Activated CD4-positive, alpha-beta memory T cell treated with anti-CD3 and anti-CD28 coated beads for 36 hours (primary cell): ENCODE measurements at places on chromosomes 3 and 15. TPM values are rescaled to one million over a fixed set of nuclear protein-coding genes. Genes with fewer than 3 reads are reported as not detected.

CCDC191 gene
- 3.5 TPM for total RNA-seq

CAMK2N2 gene
- total RNA-seq = 0.21 TPM

SOX14 gene
- total RNA-seq = not detected

AADACL2 gene
- total RNA-seq = not detected

BCL2A1 gene
- 111 TPM for total RNA-seq

DNA sequence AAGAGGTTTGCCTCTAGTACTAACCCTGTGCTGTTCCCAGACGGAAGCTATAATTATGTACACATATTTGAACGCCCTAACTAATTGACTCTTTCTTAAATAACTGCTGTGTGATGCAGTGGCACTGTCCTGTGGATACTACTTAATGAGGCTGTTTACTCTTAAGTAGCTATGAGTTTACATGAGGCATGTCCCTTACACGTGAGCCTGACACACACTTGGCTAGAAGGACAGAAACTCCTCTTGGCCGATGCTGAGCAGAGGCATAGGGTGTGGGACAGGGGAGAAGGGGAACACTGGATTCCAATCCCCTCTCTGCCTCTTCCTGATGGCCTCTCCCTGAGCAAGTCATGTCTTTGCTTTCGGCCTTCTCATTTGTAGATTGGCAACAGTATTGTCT is 21.9 kb downstream of the EHD4 start:
- no peak for DNase-seq
- H3K27me3 ChIP-seq = no peaks in the 10 kb centered on the region
- peaks cover 27% of the 10 kb centered on the region for H3K36me3 ChIP-seq
- peaks cover under 1% of the 10 kb centered on the region for H3K4me1 ChIP-seq
- H3K27ac ChIP-seq = no peak overlapping the region

GRCh38 chr3:65534805-65535204 is 503.9 kb downstream of the MAGI1 start:
- H3K4me3 ChIP-seq = no peak overlapping the region
- no peaks in the 10 kb centered on the region for H3K36me3 ChIP-seq
- DNase-seq = no peak
- H3K4me1 ChIP-seq = no peaks in the 10 kb centered on the region
- no peak overlapping the region for H3K27ac ChIP-seq

- no peak overlapping the region for H3K27ac ChIP-seq
- peak; percentile 16 for DNase-seq
- no peaks in the 10 kb centered on the region for H3K36me3 ChIP-seq
- H3K4me1 ChIP-seq = no peaks in the 10 kb centered on the region
- H3K27me3 ChIP-seq = no peaks in the 10 kb centered on the region
These were observed 216.8 kb downstream of the ERC2 start for GRCh38 chr3:56251343-56251945.

DNA sequence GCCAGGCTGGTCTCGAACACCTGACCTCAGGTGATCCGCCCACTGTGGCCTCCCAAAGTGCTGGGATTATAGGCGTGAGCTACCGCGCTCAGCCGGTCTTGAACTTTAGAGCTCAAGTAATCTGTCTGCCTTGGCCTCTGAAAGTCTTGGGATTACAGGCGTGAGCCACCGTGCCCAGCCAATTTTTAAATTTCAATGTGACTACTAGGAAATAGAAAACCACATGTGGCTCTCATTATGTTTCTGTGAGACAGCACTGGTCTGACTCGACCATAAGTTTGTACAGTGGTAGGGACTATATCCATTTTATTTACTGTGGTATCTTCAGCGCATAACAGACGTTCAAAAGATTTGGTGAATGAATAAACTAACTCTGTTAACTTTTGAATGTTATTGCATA is 9.1 kb downstream of the ZFAND6 start:
- H3K4me3 ChIP-seq = no peak overlapping the region
- no peak overlapping the region for H3K27ac ChIP-seq
- peak; percentile 34 for DNase-seq
- H3K4me1 ChIP-seq = peaks cover 59% of the 10 kb centered on the region

GRCh38 chr3:171390051-171390941 is 69.9 kb downstream of the TNIK start:
- no peak overlapping the region for H3K4me3 ChIP-seq
- DNase-seq = no peak
- H3K4me1 ChIP-seq = peaks cover 32% of the 10 kb centered on the region
- peaks cover 19% of the 10 kb centered on the region for H3K36me3 ChIP-seq

GRCh38 chr3:88267847-88268246 is 118.1 kb downstream of the C3orf38 start:
- no peaks in the 10 kb centered on the region for H3K36me3 ChIP-seq
- no peaks in the 10 kb centered on the region for H3K4me1 ChIP-seq
- no peak for DNase-seq
- no peaks in the 10 kb centered on the region for H3K27me3 ChIP-seq

DNA sequence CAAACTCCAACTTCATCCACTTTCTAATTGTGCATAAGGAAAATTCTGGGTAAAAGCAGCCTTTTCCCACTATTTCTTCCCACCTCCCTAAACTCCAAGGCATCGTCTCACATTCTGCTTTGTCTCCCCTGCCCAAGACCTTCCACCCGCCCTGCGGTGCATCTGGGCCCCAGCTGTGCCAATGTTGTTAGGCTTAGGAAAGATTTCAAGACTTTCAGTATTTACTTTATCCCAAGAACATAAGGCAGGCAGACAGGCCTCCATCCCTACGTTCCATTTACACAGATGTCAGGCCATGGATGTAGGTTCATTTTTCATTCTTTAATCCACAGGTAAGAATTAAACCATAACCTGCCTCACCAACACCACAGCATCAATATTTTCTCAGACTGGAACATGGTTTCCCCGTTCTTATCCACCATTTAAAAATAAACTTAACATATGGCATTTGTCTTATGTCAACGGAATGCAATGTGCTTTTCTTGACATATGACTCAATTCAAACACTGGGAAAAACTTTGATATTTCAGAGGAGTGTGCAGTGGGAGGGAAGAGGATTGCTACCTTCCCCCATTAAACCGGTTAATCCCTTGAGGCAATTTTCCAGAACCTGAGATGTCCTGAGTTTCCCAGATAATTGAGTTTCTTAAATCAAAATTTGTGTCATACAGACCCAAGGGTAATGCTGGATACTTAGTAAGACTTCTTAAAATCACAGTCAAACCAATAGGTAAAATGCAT is 238.0 kb upstream of the LRIG1 start:
- no peaks in the 10 kb centered on the region for H3K4me1 ChIP-seq
- no peak for DNase-seq
- H3K27me3 ChIP-seq = no peaks in the 10 kb centered on the region
- H3K4me3 ChIP-seq = no peak overlapping the region
- H3K27ac ChIP-seq = no peak overlapping the region
- no peaks in the 10 kb centered on the region for H3K36me3 ChIP-seq

DNA sequence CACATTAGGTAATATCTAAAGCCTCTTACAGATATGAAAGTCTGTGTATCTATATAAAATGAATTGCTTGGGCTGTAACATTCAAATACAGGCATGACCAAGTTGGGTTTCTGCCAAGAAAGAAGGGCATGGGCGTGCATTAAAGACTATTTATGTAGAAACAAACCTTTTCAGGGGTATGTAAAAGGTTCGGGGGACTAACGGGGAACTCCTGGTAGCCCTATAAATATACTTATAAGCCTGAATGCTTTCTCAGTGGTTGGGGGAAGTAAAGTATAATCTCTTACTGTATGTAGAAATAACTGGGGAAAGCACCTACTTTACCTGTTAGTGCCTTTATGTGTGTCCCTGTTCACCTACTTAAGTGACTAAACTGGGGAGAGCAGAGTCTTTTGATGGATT is 154.5 kb upstream of the TBL1XR1 start:
- H3K27me3 ChIP-seq = no peaks in the 10 kb centered on the region
- no peak overlapping the region for H3K27ac ChIP-seq
- no peak overlapping the region for H3K4me3 ChIP-seq
- peaks cover 34% of the 10 kb centered on the region for H3K4me1 ChIP-seq
- H3K36me3 ChIP-seq = no peaks in the 10 kb centered on the region

- H3K27ac ChIP-seq = no peak overlapping the region
- H3K4me1 ChIP-seq = no peaks in the 10 kb centered on the region
- H3K27me3 ChIP-seq = no peaks in the 10 kb centered on the region
- no peaks in the 10 kb centered on the region for H3K36me3 ChIP-seq
- DNase-seq = no peak
These were observed 747.8 kb upstream of the GBE1 start for GRCh38 chr3:82509106-82509842.

DNA sequence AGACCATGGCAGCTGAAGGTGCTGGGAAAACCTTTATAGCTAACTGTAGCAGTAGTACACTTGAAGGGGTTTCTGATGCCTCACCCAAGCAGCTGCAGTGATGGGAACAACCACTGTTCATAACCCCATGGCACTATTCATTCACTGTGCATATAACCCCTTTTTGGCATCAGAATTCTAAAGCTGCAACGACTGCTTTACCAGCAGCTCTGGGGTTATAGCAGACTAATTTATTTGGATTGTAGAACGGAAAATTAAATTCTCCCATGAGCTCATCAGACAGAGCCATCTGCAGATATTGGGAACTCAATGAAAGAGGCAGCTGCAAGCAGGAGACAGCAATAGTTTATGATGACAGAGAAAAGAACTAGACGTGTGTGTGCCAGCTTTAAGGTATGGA is 28.6 kb downstream of the TFDP2 start:
- H3K4me1 ChIP-seq = peaks cover 4% of the 10 kb centered on the region
- H3K36me3 ChIP-seq = no peaks in the 10 kb centered on the region
- no peak overlapping the region for H3K27ac ChIP-seq
- DNase-seq = no peak
- no peaks in the 10 kb centered on the region for H3K27me3 ChIP-seq

DNA sequence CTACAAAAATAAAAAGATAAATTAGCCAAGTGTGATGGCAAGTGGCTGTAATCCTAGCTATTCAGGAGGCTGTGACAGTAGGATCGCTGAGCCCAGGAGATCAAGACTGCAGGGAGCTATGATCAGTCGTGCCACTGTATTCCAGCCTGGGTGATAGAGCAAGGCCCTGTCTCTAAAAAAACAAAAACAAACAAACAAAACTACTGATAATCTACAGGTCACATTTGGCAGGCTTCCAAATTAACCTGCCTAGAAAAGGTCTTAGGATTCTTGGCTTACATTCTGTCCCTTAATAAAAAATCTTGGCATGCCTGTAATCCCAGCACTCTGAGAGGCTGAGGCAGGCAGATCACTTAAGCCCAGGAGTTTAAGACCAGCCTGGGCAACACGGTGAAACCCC is 33.4 kb upstream of the SETD2 start:
- H3K27ac ChIP-seq = no peak overlapping the region
- H3K4me1 ChIP-seq = no peaks in the 10 kb centered on the region
- H3K27me3 ChIP-seq = no peaks in the 10 kb centered on the region
- H3K36me3 ChIP-seq = peaks cover 3% of the 10 kb centered on the region

DNA sequence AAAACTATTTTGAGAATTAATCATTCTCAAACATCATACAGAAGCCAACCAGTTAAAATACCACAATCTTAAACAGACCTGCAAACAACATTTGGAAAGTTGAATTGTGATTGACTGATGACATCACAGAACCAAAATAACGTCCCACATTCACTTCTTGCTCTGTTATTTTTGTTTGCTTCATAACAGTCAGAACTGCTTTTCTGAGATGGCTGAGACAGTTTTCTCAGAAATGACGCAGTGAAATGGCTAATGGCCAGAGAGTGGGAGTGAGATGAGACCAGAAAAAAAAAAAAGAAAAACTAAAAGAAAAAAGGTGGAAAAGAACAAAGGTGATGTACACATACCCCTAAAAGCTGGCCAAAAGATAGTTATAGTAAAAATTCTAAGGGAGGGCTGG is 1061.2 kb downstream of the FHIT start:
- peaks cover 29% of the 10 kb centered on the region for H3K4me1 ChIP-seq
- no peak overlapping the region for H3K4me3 ChIP-seq
- H3K27me3 ChIP-seq = peaks cover 6% of the 10 kb centered on the region
- peak overlapping the region; percentile 76 for H3K27ac ChIP-seq

- DNase-seq = no peak
- no peak overlapping the region for H3K4me3 ChIP-seq
- H3K36me3 ChIP-seq = no peaks in the 10 kb centered on the region
- H3K27ac ChIP-seq = no peak overlapping the region
- no peaks in the 10 kb centered on the region for H3K4me1 ChIP-seq
- no peaks in the 10 kb centered on the region for H3K27me3 ChIP-seq
These were observed 782.4 kb upstream of the CFAP20DC start for GRCh38 chr3:59832241-59832640.
